Fibroblast of the aortic adventitia (primary cell): ENCODE measurements at places on chromosomes 5 and 9. TPM values are rescaled to one million over a fixed set of nuclear protein-coding genes. Genes with fewer than 3 reads are reported as not detected.

CDC14B gene
- total RNA-seq, result 30.3 and 31.5 TPM in 2 replicates

FBP1 gene
- not detected in 2 replicates for total RNA-seq

SUSD3 gene
- 0.09 TPM in 1 of 2 replicates, not detected in the other for total RNA-seq

SPAG8 gene
- 0.81 and 3.3 TPM in 2 replicates for total RNA-seq

ZNF883 gene
- total RNA-seq, result 4.3 and 4.4 TPM in 2 replicates

NOXA1 gene
- total RNA-seq, result 0.36 and 0.74 TPM in 2 replicates

CTXN3 gene
- total RNA-seq, result not detected in 2 replicates

MARCHF3 gene
- 5.5 and 16.9 TPM in 2 replicates for total RNA-seq

FGF10 gene
- total RNA-seq, result 0.16 and 1.2 TPM in 2 replicates

KIF24 gene
- total RNA-seq, result 0.74 and 8.2 TPM in 2 replicates

GNA14 gene
- 1.5 and 6.1 TPM in 2 replicates for total RNA-seq

SPAAR gene
- total RNA-seq, result not detected in 2 replicates

IFNB1 gene
- total RNA-seq, result not detected in 2 replicates

TSSK1B gene
- total RNA-seq, result 1.4 TPM in 1 of 2 replicates, not detected in the other

GABRA1 gene
- not detected in 2 replicates for total RNA-seq

DAB2IP gene
- 11.4 and 17.4 TPM in 2 replicates for total RNA-seq

TPPP gene
- total RNA-seq, result not detected in 2 replicates

MLLT3 gene
- 4.3 and 19.8 TPM in 2 replicates for total RNA-seq

RANBP6 gene
- total RNA-seq, result 19.9 and 37.7 TPM in 2 replicates

NUDT2 gene
- 18.4 and 22.0 TPM in 2 replicates for total RNA-seq

WWC1 gene
- 0.45 and 2.7 TPM in 2 replicates for total RNA-seq

SAXO1 gene
- total RNA-seq, result 0.08 and 0.18 TPM in 2 replicates

TMEM252 gene
- total RNA-seq, result not detected in 2 replicates
